ENCODE measurements at places on chromosomes 2 and 18. TPM values are rescaled to one million over a fixed set of nuclear protein-coding genes. Genes with fewer than 3 reads are reported as not detected.

CCDC178 gene
- total RNA-seq = not detected

TUBA3E gene
- not detected for total RNA-seq

SCN7A gene
- total RNA-seq = not detected

KCNS3 gene
- not detected for total RNA-seq

- no peak for DNase-seq
- H3K4me3 ChIP-seq = no peak overlapping the region
- H3K4me1 ChIP-seq = no peaks in the 10 kb centered on the region
- H3K36me3 ChIP-seq = no peaks in the 10 kb centered on the region
- H3K27ac ChIP-seq = no peak overlapping the region
These were observed 9.9 kb upstream of the SLC66A3 start for GRCh38 chr2:11145350-11145749.

DNA sequence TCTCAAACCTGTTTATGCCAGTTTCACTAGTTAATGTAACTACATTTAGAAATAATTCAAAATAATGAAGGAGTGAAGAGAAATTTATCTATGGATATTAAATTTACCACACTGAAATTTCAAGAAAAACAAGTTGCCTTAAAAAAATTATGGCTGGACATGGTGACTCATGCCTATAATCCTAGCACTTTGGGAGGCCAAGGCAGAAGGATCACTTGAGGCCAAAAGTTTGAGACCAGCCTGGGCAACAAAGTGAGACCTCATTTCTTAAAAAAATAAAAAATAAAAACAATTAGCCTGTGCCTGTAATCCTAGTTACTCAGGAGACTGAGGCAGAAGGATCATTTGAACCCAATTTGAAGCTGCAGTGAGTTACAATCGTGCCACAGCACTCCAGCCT is 29.9 kb downstream of the HDLBP start:
- peaks cover 23% of the 10 kb centered on the region for H3K4me1 ChIP-seq
- H3K36me3 ChIP-seq = peaks cover 18% of the 10 kb centered on the region
- H3K27ac ChIP-seq = no peak overlapping the region
- DNase-seq = no peak
- H3K27me3 ChIP-seq = no peaks in the 10 kb centered on the region

DNA sequence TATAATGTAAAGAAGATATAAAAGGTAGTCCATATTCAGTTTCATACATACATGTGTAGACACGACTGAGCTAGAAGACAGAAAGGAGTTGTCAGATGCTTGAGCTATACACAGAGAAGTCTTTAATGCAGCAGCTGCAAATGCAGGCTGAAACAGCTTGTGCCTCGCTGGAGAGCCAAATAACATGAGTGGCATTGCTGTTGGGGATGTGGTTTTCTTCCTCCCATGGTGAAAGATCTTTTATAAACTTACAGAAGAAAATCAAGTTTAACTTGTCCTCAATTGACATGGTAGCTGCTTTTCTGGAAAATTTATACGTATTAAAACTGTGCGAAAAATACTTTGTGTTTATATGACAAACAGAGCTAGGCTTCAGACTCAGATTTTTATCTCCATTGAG is 16.4 kb upstream of the IL1R1 start:
- no peaks in the 10 kb centered on the region for H3K4me1 ChIP-seq
- H3K36me3 ChIP-seq = no peaks in the 10 kb centered on the region
- H3K4me3 ChIP-seq = no peak overlapping the region

DNA sequence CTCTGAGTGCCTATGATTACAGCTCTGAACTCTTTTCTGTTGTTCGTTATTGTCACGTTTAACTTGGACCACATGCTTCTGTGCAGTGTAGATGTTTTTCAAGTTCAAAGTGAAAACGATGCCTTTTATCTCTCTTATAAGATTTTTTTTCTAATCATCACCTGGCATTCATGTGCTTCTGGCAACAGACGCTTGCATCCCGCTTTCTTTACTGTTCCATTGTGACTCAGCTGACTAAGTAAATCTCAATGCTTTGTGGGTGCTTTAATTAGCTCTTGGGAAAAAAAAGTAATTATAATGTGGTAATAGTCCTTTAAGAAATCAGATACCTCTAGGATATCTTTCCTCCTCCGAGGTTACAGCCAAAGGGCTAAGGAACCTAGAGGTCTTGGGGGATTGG is 31.2 kb upstream of the RMP24 start:
- peaks cover 7% of the 10 kb centered on the region for H3K27me3 ChIP-seq
- no peak overlapping the region for H3K4me3 ChIP-seq
- H3K27ac ChIP-seq = no peak overlapping the region
- H3K36me3 ChIP-seq = no peaks in the 10 kb centered on the region

- H3K4me1 ChIP-seq = peaks cover 8% of the 10 kb centered on the region
- no peaks in the 10 kb centered on the region for H3K27me3 ChIP-seq
- H3K27ac ChIP-seq = no peak overlapping the region
- no peak for DNase-seq
- no peaks in the 10 kb centered on the region for H3K36me3 ChIP-seq
These were observed 122.0 kb downstream of the WDSUB1 start for GRCh38 chr2:159164457-159164911.

GRCh38 chr2:73050121-73050545 is 21.4 kb downstream of the SFXN5 start:
- H3K4me3 ChIP-seq = no peak overlapping the region
- H3K4me1 ChIP-seq = peaks cover 2% of the 10 kb centered on the region
- no peak for DNase-seq
- H3K27ac ChIP-seq = no peak overlapping the region
- peaks cover 4% of the 10 kb centered on the region for H3K36me3 ChIP-seq
- no peaks in the 10 kb centered on the region for H3K27me3 ChIP-seq

- peaks cover 15% of the 10 kb centered on the region for H3K4me1 ChIP-seq
- no peak for DNase-seq
- no peak overlapping the region for H3K4me3 ChIP-seq
- peaks cover 3% of the 10 kb centered on the region for H3K36me3 ChIP-seq
These were observed 4.2 kb upstream of the IWS1 start for GRCh38 chr2:127530245-127531140.

GRCh38 chr2:227141301-227141700 is 22.7 kb downstream of the COL4A4 start:
- no peaks in the 10 kb centered on the region for H3K36me3 ChIP-seq
- H3K4me3 ChIP-seq = no peak overlapping the region
- no peaks in the 10 kb centered on the region for H3K4me1 ChIP-seq
- no peak overlapping the region for H3K27ac ChIP-seq
- H3K27me3 ChIP-seq = peaks cover 10% of the 10 kb centered on the region
- DNase-seq = no peak

- H3K4me3 ChIP-seq = no peak overlapping the region
- DNase-seq = no peak
- H3K36me3 ChIP-seq = no peaks in the 10 kb centered on the region
- H3K27ac ChIP-seq = no peak overlapping the region
- peaks cover 12% of the 10 kb centered on the region for H3K4me1 ChIP-seq
These were observed 21.5 kb upstream of the ANXA4 start for GRCh38 chr2:69720404-69720803.

DNA sequence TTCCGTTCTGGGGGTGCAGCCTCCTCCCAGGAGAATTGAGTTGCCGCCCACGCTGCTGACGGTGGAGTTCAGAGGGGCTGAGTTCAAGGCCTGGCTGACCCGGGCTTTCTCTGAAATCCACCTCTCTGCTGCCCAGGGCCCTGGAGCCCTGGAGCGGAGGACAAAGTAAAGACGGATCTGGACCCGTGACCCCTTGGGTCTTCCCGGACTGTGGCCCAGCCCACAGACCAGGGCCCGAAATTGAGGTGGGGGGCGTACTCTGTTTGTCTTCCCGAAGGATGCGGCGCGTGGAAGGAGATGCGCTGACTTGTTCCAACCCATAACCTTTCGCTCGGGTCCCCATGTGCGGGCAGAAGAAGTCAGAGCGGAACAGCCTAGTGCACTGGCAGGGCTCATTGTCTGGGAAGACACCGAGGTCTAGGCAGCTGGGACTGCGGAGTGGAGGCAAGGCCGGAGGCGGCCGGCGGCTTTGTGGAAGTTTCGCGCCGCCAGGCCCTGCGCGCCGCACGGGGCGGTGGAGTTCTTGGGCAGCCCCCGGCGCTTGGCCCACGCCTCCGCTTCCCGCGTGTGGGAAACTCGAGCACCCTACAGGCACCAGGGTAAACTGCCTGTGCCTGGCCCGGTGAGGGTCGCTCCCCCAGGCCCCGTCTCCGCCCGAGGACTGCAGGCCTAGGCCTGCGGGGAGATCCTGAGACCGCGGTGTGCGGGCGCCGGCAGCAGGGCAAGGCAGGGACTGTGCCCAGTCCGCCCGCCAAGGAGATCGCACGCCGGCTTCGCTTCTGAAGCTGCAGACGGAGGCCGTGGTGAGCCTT is 9.8 kb downstream of the POU3F3 start:
- no peak overlapping the region for H3K4me3 ChIP-seq
- no peak overlapping the region for H3K27ac ChIP-seq
- peaks cover 7% of the 10 kb centered on the region for H3K4me1 ChIP-seq
- peaks cover 81% of the 10 kb centered on the region for H3K27me3 ChIP-seq
- H3K36me3 ChIP-seq = peaks cover 8% of the 10 kb centered on the region
- no peak for DNase-seq

GRCh38 chr2:109079590-109079989 is 49.4 kb upstream of the SH3RF3 start:
- no peak overlapping the region for H3K4me3 ChIP-seq
- H3K4me1 ChIP-seq = no peaks in the 10 kb centered on the region
- no peak for DNase-seq

DNA sequence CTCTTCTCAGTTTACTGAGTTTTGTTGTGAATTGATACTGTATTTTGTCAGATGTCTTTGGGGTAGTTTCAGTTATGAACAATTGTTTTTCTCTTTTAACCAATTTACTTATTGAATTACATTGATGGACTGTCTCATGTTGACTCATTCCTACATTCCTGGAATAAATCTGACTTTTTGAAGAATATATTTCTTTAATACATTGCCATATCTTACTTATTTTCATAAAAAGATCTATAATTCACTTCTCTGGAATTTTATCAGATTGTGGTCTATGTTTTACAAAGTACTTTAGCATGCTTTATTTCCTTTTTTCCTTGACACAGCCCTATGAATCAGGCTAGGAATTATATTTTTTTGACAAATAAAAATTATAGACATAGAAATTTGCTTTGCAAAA is 268.3 kb downstream of the PLCL1 start:
- DNase-seq = no peak
- no peaks in the 10 kb centered on the region for H3K27me3 ChIP-seq
- H3K36me3 ChIP-seq = no peaks in the 10 kb centered on the region

DNA sequence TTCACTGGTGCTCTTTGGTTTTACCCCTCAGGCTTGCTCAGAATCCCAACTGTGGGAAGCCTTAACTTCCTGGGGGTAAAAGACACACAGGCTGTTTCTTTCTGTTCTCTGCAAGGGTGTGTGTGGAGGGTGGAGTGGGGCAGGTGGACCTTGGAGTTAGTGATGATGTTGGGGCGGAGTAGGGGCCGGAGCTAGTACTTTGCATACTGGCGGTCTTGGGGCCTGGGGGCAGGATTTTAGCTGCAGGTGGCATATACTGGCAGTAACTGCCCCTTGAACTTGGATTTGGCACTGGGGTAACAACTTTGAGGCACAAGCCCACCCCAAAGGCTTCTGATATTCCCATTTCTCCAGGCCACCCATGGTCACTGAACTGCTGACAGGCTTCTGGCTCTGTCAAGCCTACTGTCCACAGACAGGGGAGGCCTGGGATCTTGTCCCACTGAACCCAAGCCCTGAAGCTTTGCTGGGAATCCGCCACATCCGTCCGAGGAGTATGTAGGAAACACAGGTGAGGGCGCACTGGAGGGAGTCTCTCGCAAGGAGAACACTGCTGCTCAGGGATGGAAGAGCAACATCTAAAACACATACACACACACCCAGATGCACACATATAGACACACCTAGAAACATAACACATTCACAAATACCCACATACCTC is 258.9 kb downstream of the DYSF start:
- H3K27me3 ChIP-seq = no peaks in the 10 kb centered on the region
- H3K4me3 ChIP-seq = no peak overlapping the region
- no peaks in the 10 kb centered on the region for H3K4me1 ChIP-seq
- H3K27ac ChIP-seq = no peak overlapping the region

- H3K4me1 ChIP-seq = peaks cover 25% of the 10 kb centered on the region
- no peaks in the 10 kb centered on the region for H3K27me3 ChIP-seq
- peaks cover 10% of the 10 kb centered on the region for H3K36me3 ChIP-seq
- H3K4me3 ChIP-seq = no peak overlapping the region
These were observed 20.1 kb downstream of the ARID5A start for GRCh38 chr2:96556441-96557330.

DNA sequence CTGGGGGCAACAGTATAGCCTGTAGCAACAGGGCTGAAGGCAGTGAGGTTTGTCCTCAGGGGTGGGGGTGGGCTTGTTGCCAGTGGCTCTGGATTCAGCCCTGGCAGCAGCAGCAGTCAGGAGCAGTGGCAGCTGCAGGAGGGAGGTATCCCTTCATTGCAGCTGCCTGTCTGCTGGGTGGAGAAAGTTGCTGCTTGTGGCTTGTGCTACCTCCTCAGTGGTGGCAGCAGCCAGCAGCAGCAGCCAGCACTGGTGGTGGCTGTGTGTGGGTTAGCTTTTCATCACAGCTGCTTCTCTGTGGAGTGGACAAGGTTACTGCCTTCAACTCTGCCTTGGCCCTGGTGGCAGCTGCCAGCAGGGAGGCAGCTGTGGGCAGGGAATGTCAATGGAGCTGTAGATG is 94.9 kb downstream of the ARL6IP6 start:
- H3K36me3 ChIP-seq = peaks cover 2% of the 10 kb centered on the region
- no peak for DNase-seq
- no peaks in the 10 kb centered on the region for H3K4me1 ChIP-seq
- no peak overlapping the region for H3K27ac ChIP-seq

GRCh38 chr2:10014418-10015190 is 28.7 kb upstream of the KLF11 start:
- H3K4me3 ChIP-seq = no peak overlapping the region
- H3K4me1 ChIP-seq = no peaks in the 10 kb centered on the region
- no peaks in the 10 kb centered on the region for H3K36me3 ChIP-seq
- H3K27ac ChIP-seq = no peak overlapping the region
- peaks cover 4% of the 10 kb centered on the region for H3K27me3 ChIP-seq

DNA sequence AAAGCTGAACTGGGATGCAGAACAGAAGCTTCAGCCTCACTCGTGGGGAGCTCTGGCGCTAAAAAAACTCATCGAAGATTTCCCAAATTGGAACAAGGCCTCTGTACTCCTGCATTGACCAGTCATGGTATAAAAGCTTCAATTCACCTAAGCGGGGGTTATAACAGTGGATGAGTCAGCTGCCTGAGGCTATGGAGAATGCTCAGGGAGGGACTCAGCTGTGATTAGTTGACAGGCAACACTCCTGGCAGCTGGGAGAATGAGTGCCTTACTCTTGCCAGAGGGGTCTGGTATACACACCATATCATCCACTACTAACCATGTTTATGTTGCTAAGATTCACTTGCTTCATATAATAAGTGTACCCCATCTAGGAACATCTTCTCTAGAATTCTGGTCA is 350.6 kb upstream of the VRK2 start:
- DNase-seq = no peak
- H3K36me3 ChIP-seq = no peaks in the 10 kb centered on the region
- no peaks in the 10 kb centered on the region for H3K27me3 ChIP-seq
- no peak overlapping the region for H3K27ac ChIP-seq
- no peaks in the 10 kb centered on the region for H3K4me1 ChIP-seq
- H3K4me3 ChIP-seq = no peak overlapping the region
